ENCODE measurements at places on chromosomes 6 and 20. TPM values are rescaled to one million over a fixed set of nuclear protein-coding genes. Genes with fewer than 3 reads are reported as not detected.

Gene MYCT1
- total RNA-seq, result under 0.01 TPM

Gene CLPSL2
- total RNA-seq, result not detected

Gene MAP3K5
- 20.1 TPM for total RNA-seq

Gene RFX6
- total RNA-seq, result not detected

Gene CLVS2
- total RNA-seq, result under 0.01 TPM
